ENCODE measurements at places on chromosomes 13 and 19.
A peak's percentile ranks its signal among the peaks of the same experiment; 100 is the strongest.

GRCh38 chr13:101579281-101579802, 126.9 kb downstream of the ITGBL1 start:
- no peak for DNase-seq

DNA sequence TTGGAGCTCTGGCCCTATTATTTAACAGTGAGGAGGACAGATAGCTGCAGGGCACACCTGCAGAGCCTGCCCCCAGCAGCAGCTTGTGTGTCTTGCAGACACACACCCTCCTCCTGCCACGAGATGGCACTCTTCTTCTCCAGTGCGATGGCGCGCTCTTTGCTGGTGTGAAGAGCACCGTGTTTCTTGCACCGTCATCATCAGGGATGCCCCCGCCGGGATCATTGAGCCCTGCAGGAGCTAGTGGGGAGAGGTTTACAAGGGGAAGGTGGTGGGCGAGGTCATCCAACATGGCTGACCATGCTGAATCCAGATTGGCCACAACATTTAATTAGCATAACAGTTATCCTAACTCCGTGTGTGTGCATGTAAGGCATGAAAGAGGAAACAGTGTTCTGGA, 105.6 kb downstream of the RAB20 start:
- DNase-seq: peak; percentile 84

- no peak for DNase-seq
Measured at GRCh38 chr13:99506634-99507033, 5.4 kb downstream of the TM9SF2 start.

GRCh38 chr13:96858133-96858826, 136.0 kb downstream of the OXGR1 start:
- DNase-seq: no peak

- no peak for DNase-seq
Measured at GRCh38 chr13:77351315-77351714, 24.4 kb upstream of the MYCBP2 start.

GRCh38 chr19:43425567-43426392, 11.1 kb downstream of the TEX101 start:
- no peak for DNase-seq

DNA sequence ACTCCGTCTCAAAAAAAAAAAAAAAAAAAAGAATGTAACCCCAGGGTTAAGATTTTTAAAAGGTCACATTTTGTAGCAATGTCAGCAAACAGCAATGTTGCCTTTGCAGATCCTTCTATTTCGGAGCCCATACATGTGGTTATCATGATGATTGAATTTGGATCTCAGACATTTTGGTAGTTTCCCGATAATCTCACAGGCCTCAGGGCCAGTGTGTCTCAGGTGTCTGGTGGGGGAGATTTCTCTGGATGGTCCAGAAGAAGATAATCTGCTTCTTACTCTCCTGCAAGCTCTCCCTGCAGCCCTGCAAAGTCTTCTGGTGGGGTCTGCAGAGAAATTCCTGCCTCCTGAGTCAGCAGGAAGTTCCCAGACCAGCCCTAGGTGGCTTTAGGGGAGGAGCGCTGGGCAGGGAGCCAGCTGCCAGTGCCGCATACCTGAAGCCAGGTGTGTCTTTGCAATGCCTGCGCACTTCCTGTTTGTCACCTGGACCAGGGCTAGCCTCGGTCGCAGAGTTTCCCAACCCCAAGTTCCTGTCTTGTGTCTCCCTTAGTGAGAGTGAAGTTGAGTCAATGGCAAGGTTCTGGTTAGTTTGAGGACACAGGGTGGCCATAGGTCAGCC, 1.4 kb downstream of the SH2D3A start:
- DNase-seq: peak; percentile 90

DNA sequence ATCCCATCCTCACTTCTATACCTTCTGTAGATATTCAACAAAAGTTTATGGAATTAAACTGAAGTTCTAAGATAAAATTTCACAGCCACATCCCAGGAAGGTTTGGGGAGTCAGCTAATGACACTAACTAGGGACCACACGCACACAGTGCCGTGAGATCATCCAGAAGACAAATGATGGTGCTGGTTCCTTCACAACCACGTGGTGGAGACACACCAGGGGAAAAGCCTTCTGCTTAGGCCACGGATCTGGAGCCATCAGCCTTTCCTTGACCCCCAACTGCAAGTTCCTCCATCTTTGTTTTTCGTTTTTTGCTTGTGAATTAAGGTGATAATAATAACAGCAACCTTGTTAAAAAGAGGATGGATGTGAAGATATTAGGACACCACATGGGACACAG, 241.6 kb upstream of the MAB21L1 start:
- DNase-seq: no peak

DNA sequence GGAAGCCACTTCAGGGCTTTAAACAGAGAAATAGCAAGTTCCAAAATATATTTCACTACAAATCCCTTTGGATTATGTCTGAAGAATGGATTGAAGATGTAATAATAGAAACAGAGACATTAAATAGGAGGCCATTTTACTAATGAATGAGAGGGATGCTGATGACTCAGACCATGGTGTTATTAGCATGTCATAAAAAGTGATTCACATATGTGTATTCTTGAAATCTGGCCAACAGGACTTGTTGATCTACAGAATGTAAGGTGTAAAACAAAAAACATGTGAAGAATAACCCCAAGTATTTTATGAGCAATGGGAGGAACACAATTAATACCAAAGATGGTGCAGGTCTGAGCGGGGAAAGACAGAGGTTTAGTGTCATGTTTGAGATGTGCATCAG, 873.7 kb downstream of the SLITRK5 start:
- DNase-seq: no peak

DNA sequence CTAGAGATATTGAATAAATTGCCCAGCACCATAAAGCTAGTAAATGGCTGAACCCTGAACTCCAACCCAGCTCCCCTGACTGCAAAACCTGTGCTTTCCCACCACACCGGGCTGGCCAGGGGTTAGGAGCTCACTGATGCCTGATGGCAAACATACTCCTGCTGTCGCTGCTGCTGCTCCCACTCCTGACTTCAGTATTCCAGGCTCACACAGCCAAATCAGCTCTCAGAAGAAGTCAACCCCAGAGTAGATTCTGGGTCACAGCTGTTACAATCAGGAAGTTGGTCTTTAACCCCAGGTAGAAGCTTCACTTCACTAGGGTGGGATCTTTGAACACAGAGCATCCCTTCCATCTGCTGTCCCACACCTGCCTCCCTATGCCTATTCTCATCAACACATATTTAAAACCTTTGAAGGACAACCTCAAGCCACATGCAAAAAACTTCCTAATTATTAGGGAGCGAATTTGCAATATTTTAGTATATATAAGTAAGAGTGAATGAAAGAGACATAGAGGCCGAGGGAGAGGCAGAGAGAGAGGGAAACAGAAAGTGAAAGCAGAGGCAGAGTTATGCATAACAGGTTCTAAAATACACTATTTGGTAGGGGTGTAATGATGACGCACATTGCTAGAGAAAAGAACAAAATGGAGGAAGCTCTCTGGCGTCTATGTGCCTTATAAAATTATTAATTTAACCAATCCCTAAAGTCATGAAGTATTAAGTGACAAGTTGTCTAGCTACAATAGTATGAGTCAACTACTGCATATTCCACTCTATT, 99.4 kb upstream of the SERP2 start:
- DNase-seq: no peak

GRCh38 chr19:4373601-4374497, 26.5 kb downstream of the SH3GL1 start:
- no peak for DNase-seq

GRCh38 chr13:78054157-78054556, 135.5 kb upstream of the EDNRB start:
- DNase-seq: no peak

DNA sequence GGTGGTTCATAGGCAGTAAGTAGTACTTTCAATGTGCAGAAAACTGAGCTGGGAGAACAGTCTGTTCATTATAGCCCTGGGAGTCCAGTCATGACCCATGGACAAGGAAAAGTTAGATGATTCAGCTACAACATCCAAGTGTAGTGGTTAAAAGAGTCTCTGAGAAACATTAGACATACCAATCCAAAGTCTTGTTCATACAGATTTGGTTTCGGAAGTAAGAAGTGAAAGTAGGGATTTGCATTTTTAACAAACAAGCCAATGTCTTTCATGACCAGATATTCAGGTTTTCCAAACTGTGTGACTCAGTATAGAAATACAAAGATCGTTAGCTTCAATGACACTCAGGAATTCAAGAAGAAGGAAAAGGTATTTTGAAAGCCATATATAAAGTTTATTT, 345.3 kb downstream of the SLITRK1 start:
- no peak for DNase-seq

- no peak for DNase-seq
Measured at GRCh38 chr13:77477299-77477848, 58.1 kb upstream of the SCEL start.

GRCh38 chr13:58949646-58950045, 1214.1 kb downstream of the DIAPH3 start:
- peak; percentile 43 for DNase-seq

DNA sequence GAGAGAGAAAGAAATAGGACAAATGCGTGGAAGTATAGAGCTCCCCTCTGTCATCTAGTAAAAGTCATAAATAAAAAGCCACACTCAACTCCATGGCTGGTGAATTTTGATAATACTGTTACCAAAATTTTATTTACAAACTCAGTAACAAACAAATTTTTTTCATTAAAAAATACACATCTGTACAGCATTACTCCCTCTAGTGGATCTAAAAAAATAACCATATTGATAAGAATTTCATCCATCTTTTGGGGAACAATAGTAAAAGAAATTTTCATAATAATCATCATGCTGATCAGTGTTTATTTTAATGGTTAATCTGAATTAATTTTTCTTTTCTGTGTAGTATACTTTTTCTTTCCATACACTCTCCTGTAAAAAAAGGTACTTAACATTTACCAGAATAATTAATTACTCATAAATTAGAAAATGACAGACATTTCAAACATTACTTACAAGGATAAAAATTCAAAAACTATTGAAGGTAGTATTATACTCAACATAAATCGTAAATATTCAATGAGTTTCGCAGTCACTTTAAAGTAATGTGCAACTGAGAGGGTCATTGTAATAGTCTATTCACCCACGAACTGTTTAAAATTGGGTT, 173.5 kb upstream of the LSM14A start:
- DNase-seq: no peak

GRCh38 chr19:45498411-45499195, at the start of gene PPM1N:
PPM1N (plus strand) TSS chr19:45498443; CDS start chr19:45498473, 30 bp downstream.
- DNase-seq: peak; percentile 80

DNA sequence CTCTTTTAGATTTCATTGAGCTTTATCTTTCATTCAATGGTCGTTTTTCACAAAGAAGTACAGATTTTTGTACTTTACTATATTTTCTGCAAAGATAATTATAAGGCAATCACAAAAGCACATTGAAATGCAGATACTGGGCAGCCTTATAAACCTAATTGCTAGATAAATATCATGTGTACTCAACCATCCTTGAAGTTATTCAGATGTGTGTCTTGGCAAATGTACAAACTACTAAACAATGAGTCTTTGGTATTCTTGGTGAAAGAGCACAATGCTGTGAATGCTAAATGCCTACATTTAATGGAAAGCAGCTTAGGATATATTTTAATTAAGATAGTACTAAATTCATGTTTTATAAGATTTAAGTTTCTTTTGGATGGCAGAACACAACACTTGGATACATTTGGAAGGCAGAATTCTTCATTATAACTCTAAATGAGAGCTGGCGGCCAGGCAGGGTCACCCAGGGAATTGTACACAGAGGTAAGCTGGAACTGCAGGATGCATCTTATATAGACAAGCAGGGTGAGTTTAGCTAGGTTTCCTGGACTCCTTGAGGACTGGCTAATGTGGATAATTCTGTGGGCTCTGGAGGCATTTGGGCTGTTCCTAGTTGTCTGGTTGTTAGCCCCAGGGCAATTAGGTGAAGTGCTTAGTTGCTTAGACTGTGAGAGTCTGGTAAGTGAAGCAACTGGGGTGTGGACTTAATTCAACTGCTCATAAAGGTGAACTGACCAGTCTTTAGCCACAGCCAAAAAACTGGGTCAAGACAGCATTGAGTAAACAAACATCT, 286.6 kb downstream of the PCDH20 start:
- DNase-seq: no peak

- DNase-seq: no peak
Measured at GRCh38 chr13:41289463-41289881, 21.6 kb upstream of the NAA16 start.

- DNase-seq: no peak
Measured at GRCh38 chr13:110004814-110005213, 218.4 kb upstream of the IRS2 start.

DNA sequence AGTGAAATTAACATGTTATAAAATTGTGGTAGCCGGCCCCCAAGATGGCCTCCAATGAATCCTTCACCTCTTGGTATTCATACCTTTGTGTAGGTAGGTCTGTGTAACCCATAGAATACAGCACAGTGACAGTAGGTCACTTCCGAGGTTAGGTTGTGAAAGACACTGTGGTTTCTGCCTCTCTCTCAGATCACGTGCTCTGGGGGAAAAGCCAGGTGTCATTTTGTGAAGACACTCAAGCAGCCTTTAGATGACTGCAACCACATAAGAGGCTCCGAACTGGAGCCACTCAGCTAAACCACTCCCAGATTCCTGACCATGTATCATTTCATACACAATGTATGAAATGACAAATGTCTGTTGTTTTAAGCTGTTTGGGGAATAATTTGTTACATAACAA, 9.8 kb upstream of the USPL1 start:
- no peak for DNase-seq

DNA sequence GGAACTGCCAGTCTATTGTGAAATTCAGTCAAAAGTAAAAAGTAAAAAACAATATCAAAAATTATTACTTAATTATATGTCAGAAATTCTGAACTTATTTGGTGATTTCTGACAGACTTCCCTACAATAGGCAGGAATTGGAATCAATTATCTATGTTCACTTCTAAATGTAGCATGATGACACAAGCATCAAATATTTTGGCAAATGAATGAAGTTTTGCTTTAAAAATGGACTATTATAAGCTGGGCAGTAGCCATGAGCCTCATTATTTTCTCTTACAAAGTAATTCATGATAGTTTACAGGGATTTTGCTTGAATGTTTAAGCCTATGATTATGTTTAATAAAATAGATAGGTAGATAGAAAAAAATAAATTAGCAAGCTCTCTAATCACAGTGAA, 582.6 kb downstream of the SLITRK6 start:
- DNase-seq: no peak

GRCh38 chr13:30466358-30466714, 600 bp upstream of the HMGB1 start:
- DNase-seq: no peak

DNA sequence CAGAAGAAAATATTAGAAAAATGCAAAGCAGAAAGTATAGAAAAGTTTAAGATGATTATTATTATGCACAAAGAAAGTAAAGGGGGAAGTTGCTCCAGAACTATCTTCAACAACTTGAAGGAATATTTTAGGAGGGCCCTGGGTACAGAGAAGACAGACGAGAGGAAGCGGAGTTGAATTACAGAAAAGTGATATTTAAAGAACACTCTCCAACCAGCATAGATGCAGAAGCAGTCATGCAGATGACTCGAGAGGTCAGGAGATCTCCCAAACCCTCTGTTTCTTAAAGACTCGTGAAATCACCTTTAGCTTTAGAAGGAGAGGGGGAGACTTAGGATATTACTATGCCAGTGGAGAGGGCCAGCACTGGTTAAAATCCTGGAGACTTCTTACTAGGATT, 8.5 kb upstream of the SHISA2 start:
- DNase-seq: no peak
